ENCODE measurements at places on chromosomes 2 and 18.
A peak's percentile ranks its signal among the peaks of the same experiment; 100 is the strongest.

- no peak for DNase-seq
Observed at GRCh38 chr2:84799772-84800171, 81.1 kb downstream of the TRABD2A start.

- DNase-seq = no peak
Observed at GRCh38 chr18:5503740-5504139, 40.1 kb downstream of the EPB41L3 start.

DNA sequence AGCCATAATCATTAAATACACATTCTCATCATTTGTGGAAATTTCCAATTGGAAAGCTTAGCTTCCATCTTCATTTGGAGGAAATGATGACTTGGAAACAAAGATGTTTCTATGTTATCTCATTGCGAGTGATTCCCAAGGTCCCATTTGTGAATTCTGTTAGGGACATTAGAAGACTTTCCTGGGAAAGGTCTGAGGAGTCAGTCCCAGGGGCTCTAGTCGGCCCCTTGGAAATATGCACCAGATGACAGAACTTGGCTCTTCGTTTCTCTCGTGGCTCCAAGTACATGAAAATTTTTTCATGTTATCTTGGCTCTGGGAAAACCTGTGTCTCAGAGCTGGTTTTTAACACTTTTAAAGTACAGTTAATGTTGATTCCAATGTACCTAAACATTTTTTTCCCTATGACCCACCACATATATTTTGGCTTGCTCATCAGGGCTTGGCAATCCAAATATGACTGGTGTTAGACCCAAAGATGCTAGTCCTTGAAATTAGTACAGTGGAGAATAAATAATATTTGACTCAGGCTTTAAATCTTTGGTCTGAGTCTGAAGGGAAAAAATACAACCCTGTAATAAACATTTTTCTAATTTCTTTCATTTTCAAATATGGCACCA is 15.4 kb upstream of the CAVIN2 start:
- DNase-seq = no peak

- peak; percentile 20 for DNase-seq
Observed at GRCh38 chr2:53827398-53828175, 32.2 kb downstream of the GPR75 start.

DNA sequence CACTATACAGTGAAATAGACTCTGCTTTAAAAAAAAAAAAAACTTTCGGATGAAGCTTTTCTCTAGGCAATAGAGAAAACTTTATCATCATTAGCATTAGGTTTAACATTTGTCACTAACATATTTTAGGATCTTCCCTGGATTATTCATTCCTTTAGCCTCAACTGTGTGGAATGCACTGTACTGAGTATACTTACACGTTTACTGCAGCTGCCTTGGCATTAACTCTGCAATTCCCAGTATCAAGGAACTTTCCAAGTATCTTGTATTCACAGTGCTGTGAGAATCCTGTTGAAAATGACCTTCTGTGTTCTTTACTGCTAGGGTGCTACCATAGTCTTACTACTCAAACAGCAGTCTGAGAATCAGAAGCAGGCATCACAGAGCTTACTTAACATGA is 328.2 kb upstream of the COL3A1 start:
- no peak for DNase-seq

GRCh38 chr2:234536178-234536965 is 39.5 kb upstream of the ARL4C start:
- DNase-seq = no peak

DNA sequence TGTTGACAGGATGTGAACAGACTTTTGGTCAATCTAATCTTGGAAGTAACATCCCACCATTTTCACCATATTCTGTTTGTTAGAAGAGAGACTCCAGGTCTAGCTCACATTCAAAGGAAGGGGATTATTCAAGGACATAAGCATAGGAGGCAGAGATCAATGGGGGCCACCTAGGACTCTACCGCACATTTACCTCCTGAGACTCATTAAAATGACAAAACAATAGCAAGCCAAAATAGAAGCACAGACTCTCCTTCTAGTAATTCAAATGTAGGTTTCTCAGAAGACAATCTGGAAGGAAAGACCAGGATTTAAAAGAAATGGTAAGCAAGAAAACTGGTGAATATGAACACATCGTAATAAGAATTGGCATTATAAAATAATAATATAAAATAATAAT is 156.4 kb upstream of the KYNU start:
- no peak for DNase-seq
